Breast epithelium (tissue), 4 donors: ENCODE measurements at places on chromosomes 6 and 20. TPM values are rescaled to one million over a fixed set of nuclear protein-coding genes. Genes with fewer than 3 reads are reported as not detected.

GRCh38 chr6:167045828-167046580 is 46.8 kb downstream of the CEP43 start:
- DNase-seq: no peak
- no peaks in the 10 kb centered on the region for H3K27me3 ChIP-seq
- H3K4me3 ChIP-seq: no peak overlapping the region
- H3K4me1 ChIP-seq: no peaks in the 10 kb centered on the region
- no peak overlapping the region for H3K27ac ChIP-seq
- no peaks in the 10 kb centered on the region for H3K36me3 ChIP-seq

The BTNL2 gene
- total RNA-seq: not detected

- H3K36me3 ChIP-seq: no peaks in the 10 kb centered on the region
- DNase-seq: no peak
- no peaks in the 10 kb centered on the region for H3K4me1 ChIP-seq
- no peak overlapping the region for H3K4me3 ChIP-seq
These were observed 113.1 kb downstream of the ADAT2 start for GRCh38 chr6:143337201-143337949.

DNA sequence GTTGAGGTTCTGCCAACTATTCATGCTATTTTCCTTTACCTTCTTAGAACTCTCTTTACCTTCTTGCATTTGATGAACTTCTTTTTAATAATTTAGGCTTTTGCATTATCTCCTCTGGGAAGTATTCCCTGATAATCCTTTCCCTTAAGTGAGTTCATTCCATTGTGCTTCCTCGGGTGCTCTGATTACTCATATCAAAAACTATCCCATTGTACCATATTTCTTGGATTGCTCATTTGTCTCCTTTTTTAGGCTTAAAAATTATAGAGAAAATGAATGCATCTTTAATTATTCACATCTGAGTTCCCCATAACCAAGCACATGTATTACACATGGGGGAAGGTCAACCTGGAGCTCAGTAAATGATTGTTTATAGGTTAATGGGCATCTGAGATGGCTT is 2.5 kb downstream of the CALHM4 start:
- no peak overlapping the region for H3K4me3 ChIP-seq
- no peak overlapping the region for H3K27ac ChIP-seq
- no peaks in the 10 kb centered on the region for H3K4me1 ChIP-seq
- no peaks in the 10 kb centered on the region for H3K27me3 ChIP-seq
- no peaks in the 10 kb centered on the region for H3K36me3 ChIP-seq
- no peak for DNase-seq

The MOCS1 gene
- 25.3 TPM for total RNA-seq

The MPIG6B gene
- total RNA-seq: 0.16 TPM

DNA sequence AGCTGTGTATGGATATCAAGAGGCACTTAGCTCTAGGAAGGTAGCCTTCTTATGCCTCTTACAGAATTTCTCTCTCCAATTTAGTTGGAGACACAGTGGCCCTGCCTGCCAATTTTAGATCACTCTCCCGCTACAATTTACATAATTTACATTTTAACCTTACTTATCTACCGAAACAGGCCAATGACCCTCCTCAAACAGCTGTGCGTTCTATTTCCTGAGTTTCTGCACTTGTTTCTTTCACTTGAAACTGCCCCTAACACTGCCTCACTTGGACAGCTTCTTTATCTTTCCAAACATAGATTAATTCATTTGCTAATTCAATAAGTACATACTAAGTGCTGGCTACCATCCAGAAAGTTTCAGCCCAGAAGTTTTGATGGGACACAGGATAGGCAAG is 52.9 kb upstream of the HDDC2 start:
- H3K27ac ChIP-seq: no peak overlapping the region
- no peaks in the 10 kb centered on the region for H3K36me3 ChIP-seq
- DNase-seq: no peak
- H3K4me3 ChIP-seq: no peak overlapping the region
- H3K4me1 ChIP-seq: no peaks in the 10 kb centered on the region
- H3K27me3 ChIP-seq: no peaks in the 10 kb centered on the region

GRCh38 chr20:41047975-41048305 is 19.3 kb downstream of the TOP1 start:
- no peaks in the 10 kb centered on the region for H3K27me3 ChIP-seq
- peak overlapping the region; percentile 46 for H3K27ac ChIP-seq
- no peaks in the 10 kb centered on the region for H3K36me3 ChIP-seq
- peak overlapping the region; percentile 37 for H3K4me3 ChIP-seq
- H3K4me1 ChIP-seq: peaks cover 50% of the 10 kb centered on the region

The ULBP2 gene
- not detected for total RNA-seq

GRCh38 chr20:22544462-22544861 is 39.9 kb downstream of the FOXA2 start:
- no peak for DNase-seq
- no peaks in the 10 kb centered on the region for H3K4me1 ChIP-seq
- H3K36me3 ChIP-seq: no peaks in the 10 kb centered on the region

DNA sequence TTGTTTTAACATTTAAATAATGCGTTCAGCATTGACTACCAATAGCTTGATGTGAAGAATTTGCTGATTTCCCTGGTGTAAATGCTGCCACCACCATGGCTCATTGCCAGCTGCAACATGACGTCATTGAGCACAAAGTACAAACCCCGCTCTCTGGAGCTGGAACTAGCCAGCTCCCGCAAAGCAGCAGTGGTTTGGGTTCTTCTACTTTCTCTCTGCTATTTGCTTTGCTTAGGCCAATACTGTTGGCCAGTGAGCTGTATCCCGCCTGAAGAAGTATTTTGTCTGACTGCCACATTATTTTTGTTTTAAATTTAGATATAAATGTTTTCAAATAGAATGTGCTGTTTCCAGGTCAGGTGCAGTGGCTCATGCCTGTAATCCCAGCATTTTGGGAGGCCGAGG is 47.4 kb upstream of the KIF13A start:
- no peaks in the 10 kb centered on the region for H3K27me3 ChIP-seq
- no peak overlapping the region for H3K4me3 ChIP-seq
- H3K27ac ChIP-seq: no peak overlapping the region
- no peaks in the 10 kb centered on the region for H3K4me1 ChIP-seq

GRCh38 chr6:68754681-68755213 is 119.7 kb downstream of the ADGRB3 start:
- H3K4me1 ChIP-seq: no peaks in the 10 kb centered on the region
- no peak for DNase-seq
- H3K27ac ChIP-seq: no peak overlapping the region
- H3K36me3 ChIP-seq: no peaks in the 10 kb centered on the region

- H3K4me3 ChIP-seq: peak overlapping the region; percentile 86
- H3K36me3 ChIP-seq: no peaks in the 10 kb centered on the region
- H3K27me3 ChIP-seq: no peaks in the 10 kb centered on the region
These were observed 1.1 kb upstream of the JAG1 start for GRCh38 chr20:10674684-10675449.

- H3K27me3 ChIP-seq: no peaks in the 10 kb centered on the region
- no peak overlapping the region for H3K4me3 ChIP-seq
- no peaks in the 10 kb centered on the region for H3K36me3 ChIP-seq
- DNase-seq: no peak
- peaks cover 6% of the 10 kb centered on the region for H3K4me1 ChIP-seq
These were observed 55.7 kb downstream of the SH3BGRL2 start for GRCh38 chr6:79686707-79687309.

The BRD2 gene
- total RNA-seq: 159 TPM

DNA sequence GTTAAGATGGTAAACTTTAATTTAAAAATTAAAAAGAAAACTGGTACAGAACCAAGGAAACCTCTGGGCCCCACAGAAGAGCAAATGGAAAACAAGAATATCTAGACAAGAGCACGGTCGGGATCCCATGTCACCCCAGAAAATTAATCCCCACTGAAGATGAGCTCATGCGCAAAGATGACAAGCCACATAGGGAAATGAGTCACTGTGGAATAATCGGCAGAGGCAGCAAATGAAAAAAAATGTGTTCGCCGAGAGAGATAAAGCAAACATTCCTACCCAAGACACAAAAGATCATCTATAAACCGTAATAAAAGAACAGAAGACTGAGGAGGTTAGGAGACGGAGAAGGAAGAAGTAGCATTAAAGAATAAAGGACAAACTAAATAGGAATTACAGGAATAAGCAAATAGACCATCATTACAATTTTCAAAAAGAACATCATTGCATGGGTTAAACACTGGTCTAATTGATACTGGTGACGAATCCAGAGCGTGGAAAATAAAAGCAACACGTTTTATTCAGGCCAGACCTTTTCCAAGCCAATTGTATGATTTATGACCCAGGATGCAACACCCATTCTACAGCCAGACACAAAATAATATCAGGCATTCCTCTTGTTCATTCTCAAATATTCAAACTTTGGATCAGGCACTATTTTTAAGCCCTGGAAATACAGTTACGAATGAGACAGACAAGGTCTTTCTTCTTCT is 138.0 kb upstream of the ARID1B start:
- no peak for DNase-seq
- no peak overlapping the region for H3K4me3 ChIP-seq
- H3K4me1 ChIP-seq: no peaks in the 10 kb centered on the region

GRCh38 chr6:36249536-36249935 is 20.3 kb upstream of the PNPLA1 start:
- no peak overlapping the region for H3K4me3 ChIP-seq
- no peaks in the 10 kb centered on the region for H3K27me3 ChIP-seq
- DNase-seq: no peak

GRCh38 chr6:25756382-25757363 is 2.1 kb downstream of the SLC17A4 start:
- H3K27ac ChIP-seq: no peak overlapping the region
- no peaks in the 10 kb centered on the region for H3K27me3 ChIP-seq
- H3K4me1 ChIP-seq: no peaks in the 10 kb centered on the region
- no peak overlapping the region for H3K4me3 ChIP-seq
- H3K36me3 ChIP-seq: no peaks in the 10 kb centered on the region
- no peak for DNase-seq

- DNase-seq: no peak
- no peaks in the 10 kb centered on the region for H3K4me1 ChIP-seq
- H3K27ac ChIP-seq: no peak overlapping the region
- no peak overlapping the region for H3K4me3 ChIP-seq
These were observed 304.0 kb upstream of the CDYL start for GRCh38 chr6:4472222-4472621.

DNA sequence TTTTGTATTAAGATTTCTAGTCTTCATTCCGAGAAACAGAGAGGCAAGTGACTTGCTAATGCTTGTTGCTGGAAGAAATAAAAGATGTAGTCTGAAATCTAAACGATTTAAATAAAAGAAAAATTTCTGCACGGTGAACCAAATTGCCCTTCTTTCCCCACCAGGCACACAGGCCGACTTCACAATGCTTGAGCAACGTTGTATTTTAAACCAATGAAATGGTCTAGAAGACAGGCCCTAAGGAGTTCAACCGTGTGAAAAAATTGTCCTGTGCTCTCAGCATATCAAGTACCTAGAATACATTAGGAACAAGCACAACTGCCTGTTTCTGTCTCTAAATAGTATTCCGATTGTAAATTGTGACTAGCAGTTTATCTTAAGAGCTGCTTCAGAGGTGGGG is 308.8 kb upstream of the SOX4 start:
- no peak overlapping the region for H3K4me3 ChIP-seq
- no peak for DNase-seq
- H3K36me3 ChIP-seq: no peaks in the 10 kb centered on the region
- no peak overlapping the region for H3K27ac ChIP-seq
- no peaks in the 10 kb centered on the region for H3K4me1 ChIP-seq

DNA sequence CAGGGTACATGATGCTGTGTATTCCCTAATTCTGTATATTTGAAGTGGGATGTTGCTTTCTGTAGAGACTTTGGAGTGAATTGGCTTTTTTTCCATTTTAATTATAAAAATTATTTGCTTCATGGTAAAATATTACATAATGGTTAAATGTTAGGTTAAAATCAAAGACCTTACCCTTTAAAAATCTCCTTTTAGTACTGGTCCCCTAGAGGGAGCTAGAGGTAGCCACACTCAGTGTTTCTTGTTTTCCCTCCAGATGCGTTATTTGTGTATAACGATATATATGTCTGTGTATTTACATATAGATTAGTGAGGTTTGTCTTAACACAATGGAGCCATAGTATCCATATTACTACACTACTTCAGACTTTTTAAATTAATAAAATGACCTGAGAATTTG is 146.7 kb downstream of the PLCB4 start:
- H3K4me1 ChIP-seq: no peaks in the 10 kb centered on the region
- no peak overlapping the region for H3K27ac ChIP-seq
- no peak overlapping the region for H3K4me3 ChIP-seq
- H3K27me3 ChIP-seq: no peaks in the 10 kb centered on the region
- H3K36me3 ChIP-seq: no peaks in the 10 kb centered on the region
- no peak for DNase-seq

DNA sequence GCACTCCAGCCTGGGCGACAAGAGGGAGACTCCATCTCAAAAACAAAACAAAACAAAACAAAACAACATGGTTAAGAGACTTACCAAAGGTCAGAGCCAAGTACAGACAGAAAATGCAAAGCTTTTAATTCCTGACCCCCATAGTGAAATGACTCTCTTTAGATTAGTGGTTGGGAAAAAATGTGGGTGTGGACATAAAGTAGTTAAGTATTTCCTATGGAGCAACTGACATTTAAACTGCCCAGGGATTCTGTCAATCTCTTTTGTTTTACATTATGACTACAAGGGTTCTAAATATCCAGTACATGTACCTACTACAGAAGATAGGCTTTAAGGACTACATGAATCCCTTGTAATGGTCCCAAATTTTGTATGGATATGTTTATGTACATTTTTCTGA is 75.1 kb downstream of the IRAK1BP1 start:
- H3K4me1 ChIP-seq: no peaks in the 10 kb centered on the region
- H3K36me3 ChIP-seq: peaks cover 16% of the 10 kb centered on the region
- no peak overlapping the region for H3K4me3 ChIP-seq

GRCh38 chr6:87375315-87375714 is 30.7 kb downstream of the C6orf163 start:
- H3K27me3 ChIP-seq: no peaks in the 10 kb centered on the region
- H3K36me3 ChIP-seq: no peaks in the 10 kb centered on the region
- H3K27ac ChIP-seq: no peak overlapping the region
- H3K4me3 ChIP-seq: no peak overlapping the region
- DNase-seq: no peak
- H3K4me1 ChIP-seq: no peaks in the 10 kb centered on the region

The UFL1 gene
- 28.0 TPM for total RNA-seq
